ENCODE measurements at places on chromosomes 11 and 22.

- no peak for DNase-seq
Observed at GRCh38 chr11:94948070-94948617, 25.2 kb downstream of the CWC15 start.

GRCh38 chr11:69572233-69572860, 68.6 kb upstream of the CCND1 start:
- DNase-seq: no peak

- no peak for DNase-seq
Observed at GRCh38 chr11:73971175-73971719, 11.4 kb downstream of the UCP2 start.

DNA sequence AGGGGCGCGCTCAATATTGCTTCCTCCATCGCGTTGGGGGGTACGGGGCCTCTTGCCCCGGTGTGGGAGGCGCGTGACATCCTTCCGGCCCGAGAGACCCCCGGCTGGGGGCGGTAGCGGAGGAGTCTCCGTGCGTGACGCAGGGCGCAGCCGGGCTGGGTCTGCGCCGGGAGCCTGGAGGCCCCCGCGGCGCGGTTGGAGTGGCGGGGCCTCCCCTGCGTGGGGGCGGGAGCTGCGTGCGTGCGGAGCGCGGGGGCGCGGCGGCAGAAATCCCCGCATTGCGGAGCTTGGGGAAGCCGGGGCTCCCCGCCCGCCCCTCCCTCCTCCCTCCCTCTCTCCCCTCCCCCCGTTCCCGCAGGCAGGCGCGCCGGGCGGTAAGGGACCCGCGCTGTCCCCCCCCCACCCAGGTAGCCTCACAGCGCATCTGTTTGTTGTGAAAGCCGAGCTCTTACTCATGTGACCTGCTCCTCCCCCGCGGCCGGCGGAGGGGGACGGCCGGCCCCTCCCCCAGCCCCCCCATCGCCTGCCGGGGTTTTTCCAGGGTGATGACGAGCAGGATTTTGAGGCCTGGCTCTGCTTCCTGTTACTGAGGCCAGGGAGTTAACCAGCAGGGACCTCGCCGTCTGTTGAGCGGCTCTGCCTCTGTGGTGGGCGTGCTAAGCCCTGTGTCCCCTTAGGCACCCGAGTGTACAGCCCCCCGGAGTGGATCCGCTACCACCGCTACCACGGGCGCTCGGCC, 1.6 kb downstream of the PIM3 start:
- DNase-seq: peak; percentile 97

DNA sequence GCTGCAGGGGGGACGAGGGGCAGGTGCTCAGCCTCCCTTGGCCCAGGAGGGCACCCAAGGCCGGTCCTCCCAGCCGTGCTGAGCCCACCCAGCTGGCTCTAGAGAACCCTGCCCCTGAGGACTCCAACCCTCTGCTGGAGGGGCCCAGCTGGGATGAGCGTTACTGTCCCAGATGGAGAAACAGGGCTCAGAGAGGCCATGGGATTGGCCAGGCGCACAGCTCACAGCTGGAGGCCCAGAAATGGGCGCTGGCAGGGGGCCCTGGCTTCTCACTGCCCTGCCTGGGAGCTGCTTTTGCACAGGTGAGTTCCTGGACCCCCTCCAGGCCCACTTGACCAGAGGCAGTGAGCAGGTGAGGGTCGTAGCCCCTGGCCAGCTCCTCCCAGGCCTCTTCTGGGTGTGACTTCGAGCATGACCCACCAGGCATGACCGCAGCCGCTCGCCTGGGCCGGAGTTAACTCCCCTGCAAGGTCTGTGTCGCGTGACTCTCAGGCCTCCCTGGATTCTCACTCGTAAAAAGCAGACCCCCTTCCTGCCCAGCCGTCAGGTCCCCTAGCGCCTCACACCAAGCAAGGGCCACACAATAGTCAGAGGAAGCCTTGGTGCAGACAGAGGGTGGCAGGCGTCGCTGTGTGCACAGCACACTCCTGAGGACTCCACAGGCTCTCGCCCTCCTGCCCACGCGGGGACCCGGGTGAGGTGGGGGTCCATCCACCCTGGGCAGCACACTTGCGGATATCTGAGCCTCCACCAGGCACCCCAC, 19.7 kb upstream of the IL17REL start:
- no peak for DNase-seq

DNA sequence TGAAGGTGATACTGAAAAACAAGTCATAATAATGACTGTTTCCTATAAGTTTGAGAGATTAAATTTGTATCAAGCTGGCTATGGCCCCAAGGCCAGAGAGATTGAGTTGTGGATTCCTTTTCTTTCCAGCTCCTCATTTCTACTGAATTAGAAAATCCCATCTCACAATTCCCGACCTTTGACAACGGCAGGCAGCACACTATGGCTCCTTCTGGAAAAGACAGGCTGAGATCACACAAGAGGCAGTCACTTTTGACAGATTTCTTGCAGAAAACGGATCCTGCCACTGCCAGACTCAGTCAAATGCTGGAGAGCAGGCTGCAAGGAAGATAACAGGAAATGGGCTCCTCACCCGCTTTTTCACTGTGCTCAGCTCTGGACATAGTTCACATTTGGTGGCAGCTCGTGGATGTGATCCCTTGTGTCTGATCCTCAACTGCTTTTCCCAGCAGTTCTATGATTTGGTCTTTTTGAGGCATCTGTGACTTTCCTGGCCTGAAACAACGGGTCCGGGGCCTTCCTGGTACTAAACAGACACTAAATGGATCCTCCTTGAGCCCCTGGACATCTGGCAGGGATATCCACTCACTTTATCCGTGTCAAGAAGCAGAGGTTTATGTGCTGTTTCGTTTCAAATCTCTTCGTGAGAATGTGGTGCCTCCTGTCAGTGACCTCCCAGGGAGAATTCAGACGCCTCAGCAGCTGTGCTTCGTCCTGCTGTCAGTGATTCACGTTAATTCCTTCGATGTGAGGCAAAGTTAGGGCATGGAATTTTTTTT, 26.1 kb upstream of the RTL6 start:
- DNase-seq: peak; percentile 6

- no peak for DNase-seq
Observed at GRCh38 chr11:697811-698311, 2.2 kb downstream of the TMEM80 start.

GRCh38 chr22:47370448-47371262, 608.2 kb downstream of the TBC1D22A start:
- DNase-seq: no peak

DNA sequence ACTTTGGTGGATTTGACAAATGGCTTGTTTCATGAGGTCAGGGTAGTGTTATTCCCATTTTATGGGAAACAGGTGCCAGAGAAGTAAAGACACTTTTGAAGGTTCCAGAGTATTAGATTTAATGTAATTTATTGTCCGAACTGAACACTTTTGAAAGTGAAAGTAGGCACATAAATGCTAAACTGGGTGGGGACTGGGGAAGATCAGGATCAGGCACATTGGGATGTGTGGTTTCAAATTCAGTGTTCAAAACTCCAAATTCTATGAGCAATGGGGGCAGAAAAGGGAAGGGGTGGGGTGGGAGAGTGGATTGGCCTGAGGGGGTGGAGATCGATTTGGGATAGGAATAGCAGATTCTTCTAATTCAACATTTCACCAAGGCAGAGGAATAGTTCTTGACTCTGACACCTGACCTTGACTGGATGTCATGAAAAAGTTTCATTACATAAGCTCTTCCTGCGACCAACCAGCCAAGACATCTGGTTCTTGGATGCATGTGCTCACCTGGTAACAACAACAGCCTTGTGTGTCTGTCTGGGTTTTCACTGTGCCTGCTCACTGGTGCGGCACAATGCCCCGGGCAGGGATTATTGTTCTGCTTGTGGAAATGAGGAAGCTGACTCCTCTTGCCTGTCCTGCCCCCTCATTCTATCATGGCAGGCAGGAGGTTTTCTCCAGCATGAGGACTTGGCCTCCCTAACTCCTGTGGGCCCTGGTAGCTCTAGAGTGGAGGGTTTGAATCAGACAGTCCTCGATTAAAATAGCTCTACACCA, 10.8 kb downstream of the PPFIBP2 start:
- DNase-seq: no peak

GRCh38 chr11:126034933-126035425, 27.7 kb downstream of the CDON start:
- no peak for DNase-seq

DNA sequence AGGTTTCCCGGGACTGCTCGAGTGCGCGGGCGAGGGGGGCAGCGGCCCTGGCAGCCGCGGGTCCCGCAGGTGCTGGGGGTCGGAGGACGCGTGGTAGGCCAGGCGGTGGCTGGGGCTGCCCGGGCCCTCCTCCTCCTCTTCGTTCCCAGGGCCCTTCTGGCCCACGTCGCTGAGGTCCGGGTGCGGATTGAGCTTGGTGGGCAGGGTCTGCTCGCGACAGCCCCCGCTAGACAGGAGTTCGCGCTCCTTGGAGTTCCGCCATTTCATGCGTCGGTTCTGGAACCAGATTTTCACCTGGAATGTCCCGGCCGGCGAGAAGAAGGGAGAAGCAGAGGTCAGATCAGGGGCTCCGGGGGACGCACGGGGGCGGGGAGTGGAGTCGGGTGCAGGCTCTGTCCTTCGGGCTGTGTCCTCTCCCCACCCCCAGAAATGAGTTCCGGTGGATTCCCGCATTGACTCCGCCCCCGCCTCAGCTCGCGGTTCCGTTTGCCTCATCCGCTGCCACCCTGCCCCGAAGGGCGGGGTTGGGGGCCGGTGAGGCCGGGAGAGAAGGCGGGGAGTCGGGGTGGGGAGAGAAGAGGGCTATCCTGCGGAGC, 3.9 kb downstream of the DBX1 start:
- DNase-seq: no peak

- no peak for DNase-seq
Observed at GRCh38 chr11:123034597-123034996, 27.3 kb downstream of the HSPA8 start.

DNA sequence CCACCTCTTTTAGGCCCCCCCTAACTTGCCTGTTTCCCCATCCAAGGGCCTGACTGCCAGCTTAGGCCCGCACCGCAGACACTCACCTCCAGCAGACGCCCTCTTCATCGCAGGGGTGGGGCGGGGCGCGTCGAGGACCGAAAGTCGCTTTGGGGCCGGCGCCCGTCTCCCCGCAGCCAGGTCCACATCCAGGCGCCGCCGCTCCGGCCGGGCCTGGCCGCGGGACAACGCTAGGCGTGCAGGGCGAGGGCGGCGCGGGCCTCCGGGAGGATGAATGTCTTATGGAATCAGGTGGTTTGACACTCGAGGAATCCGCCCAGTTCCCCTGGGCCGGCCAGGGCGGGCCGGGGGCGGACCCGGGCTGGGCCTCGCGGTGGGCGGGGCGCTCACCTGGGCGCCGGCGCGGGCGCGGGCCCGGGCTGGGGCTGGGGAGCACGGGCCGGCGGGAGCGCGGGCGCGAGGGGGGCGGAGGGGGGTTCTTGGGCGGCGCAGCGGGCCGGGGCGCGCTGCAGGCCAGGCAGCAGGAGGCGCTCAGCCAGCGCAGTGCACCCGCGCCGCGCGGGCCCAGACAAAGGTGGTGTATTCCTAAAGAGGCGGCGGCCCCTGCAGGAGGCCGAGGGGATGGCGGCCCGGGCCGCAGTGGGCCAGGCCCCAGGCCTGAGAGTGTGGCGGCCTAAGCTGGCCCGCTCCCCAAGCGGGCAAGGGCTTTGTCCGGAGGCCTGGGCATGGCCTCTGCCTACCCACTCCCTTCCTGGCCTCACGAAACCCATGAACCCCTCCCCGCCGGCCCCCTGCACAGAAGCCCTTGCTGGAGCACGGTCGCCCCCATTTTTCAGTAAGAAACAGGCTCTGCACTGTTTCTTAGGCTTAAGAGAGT, 177.6 kb downstream of the IGLL1 start:
- peak; percentile 87 for DNase-seq

DNA sequence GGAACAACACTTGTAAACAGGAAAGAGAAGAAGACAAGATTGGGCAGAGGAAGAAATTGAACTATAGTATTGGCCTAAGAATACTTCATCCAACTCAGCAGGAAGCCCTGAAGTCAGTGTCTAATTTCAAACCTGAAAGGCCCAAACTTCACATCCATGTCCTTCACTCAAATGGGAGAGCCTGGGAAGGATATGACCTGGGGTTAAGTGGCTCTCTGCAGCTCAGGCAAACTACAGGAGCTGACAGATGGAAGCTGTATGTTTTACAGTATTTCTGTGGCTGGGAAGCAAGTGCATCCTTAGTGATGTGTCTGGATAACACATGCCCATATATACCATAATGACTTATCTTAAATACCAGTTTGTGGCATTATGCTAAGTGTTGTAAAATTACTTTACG, 196.2 kb downstream of the SOX6 start:
- no peak for DNase-seq

DNA sequence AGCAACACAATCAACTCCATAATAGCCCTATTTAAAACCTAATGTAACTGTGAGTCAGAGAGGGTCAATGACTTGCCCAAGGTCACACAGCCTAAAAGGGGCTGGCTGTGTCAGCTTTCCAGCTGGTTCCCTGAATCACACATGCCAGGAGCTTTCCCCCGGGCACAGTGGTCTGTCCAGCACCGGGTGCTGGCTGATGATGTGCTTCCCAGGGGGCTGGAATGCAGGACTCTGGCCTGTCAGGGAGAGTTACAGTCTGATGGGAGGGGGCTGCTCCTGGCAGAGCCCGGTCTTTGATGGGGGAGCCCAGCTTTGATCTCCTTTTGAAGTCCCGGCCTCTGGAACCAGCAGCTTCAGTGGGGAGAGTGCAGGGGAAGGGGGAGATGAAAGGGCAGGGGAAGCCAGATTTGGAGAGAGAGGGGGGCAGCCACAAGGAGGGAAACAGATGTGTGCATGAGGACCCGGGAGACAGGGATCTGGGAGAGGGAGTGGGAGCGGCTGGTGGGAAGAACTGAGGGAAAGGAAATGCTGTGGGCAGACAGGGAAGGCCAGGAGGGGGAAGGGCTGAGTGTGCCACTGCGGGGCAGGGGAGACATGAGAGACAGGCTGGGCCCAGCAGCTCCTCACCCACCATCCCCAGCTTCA, 102.7 kb downstream of the NECTIN1 start:
- no peak for DNase-seq

DNA sequence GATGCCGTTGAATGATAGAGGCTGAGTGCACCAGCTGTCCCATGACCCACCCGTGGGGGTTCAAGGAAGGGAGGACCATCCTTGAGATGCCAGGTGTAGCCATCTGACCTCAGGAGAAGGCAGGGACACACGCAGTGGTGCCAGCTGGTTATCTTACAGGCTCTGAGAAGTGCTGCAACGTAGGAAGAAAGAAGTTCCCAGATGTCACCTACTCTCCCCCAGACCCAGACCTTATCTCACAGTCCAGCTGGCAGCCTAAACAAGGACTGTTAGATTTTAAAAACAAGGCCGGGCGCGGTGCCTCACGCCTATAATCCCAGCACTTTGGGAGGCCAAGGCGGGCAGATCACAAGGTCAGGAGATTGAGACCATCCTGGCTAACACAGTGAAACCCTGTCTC, 1307.6 kb downstream of the TBC1D22A start:
- no peak for DNase-seq

GRCh38 chr22:22961574-22961973, 74.0 kb downstream of the IGLL5 start:
- no peak for DNase-seq

GRCh38 chr22:24191893-24192292, 10.6 kb downstream of the SUSD2 start:
- DNase-seq: no peak

- no peak for DNase-seq
Observed at GRCh38 chr11:2653198-2653551, 46.6 kb downstream of the KCNQ1OT1 start.

- DNase-seq: no peak
Observed at GRCh38 chr22:37460684-37461083, 25.5 kb downstream of the MFNG start.
